ENCODE measurements at places on chromosomes 16 and 17.

DNA sequence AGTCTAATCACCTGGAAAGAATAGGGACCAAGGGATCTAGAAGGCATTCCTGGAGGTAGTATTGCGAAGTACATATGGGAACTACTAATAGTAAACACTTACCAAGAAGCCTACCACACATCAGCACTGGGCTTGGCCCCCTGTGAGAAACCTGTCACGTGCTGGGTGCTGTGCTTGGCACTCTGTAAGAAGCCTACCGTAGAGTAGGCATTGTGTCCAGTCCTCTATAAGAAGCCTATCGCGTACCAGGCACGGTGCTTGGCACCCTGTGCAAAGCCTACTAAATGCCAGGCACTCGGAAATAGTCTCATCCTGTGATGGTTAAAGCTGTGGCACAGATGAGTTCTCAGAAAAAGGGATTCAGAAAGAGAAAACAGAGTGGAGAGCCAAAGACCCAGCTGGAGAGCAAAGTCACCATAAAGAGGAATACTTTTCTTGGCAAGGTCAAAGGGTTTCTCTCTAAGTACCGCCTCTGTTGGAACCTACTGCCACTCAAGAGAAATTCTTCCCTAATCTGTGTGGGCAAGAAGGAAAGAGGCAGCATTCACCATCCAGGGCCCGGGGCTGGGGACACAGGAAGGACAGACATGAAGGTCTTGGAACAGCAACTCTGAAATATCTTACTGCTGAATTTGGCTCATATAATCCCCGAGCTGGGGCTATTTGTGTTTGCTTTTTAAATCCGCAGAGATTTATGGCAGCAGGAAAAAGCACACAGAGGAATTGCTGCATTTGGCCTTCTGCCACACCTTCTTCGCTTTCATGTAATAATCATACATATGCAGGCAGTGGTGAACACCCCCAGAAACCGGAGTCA lies 81.8 kb downstream of the VAT1L start:
- no peak for DNase-seq

DNA sequence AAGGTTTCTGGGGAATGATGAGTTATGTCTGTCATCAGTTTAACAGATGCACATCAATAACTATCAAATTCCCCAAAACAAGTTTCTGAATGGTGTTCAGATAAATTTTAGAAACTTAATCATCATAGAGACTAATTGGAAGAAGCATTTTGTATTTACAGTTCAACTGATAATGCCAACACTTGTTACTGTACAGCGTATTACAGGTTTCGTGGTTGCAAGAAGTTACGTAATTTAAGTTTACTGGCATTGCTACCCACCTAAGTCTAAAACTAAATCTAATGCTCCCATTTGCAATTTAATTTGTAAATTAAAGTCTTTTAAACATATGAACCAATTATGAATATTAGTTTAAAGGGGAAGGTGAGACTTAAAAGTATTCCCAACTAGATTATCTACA lies 3.0 kb downstream of the SRSF1 start:
- DNase-seq = no peak

DNA sequence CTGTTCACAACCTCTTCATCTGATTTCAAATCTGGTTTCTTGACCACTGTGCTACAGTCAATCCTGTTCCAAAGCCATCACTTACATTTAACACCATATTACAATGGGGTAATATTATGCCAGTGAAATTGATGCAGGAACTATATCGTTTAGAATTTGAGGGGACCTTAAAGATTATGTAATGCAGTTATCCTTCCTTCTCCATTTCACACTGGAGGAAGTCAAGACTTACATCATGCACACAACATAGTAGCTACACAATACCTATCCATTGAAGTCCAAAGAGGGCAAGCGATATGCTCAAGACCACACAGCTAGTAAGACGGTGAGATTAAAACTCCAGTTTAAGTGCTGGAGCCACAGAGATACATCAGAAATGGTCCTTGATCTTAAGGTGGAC lies 16.8 kb downstream of the NOG start:
- no peak for DNase-seq

DNA sequence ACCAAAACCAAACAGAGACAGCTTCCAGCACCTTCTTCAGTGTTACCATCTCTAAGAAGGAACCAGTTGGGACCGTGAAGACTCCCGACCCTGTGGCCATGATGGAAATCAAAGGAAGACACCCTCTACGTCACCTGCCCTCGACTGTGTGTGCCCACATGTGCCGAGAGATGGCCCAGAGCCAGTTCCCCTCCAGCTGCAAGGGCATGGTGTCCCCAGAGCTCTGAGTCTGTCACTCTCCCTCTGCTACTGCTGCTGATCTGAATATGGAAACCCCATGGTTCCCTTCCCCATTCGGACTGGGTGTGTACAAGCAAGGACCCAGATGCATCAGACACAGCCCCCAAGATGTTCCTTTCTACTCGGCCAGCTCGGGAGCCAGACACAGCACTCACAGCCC lies 76.4 kb downstream of the SOCS1 start:
- no peak for DNase-seq

DNA sequence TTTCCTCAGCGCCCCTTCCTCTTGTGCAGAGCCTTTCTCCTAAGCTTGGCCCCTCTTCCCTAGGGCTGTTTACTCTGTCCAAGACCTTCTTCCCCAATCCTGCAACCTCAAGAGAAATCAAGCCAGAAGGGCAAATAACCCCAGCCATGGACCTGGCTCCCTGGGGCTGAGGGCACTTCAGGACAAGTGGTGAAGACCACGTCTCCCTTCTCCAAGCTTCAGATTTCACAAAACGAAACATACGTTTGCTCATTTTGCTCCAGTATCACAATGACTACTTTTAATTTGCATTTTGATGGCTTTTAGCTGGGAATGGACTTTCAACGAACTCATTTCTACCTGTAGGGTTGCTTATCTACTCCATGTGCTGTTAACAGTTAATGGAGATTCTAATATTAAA lies 139.8 kb upstream of the CACNG5 start:
- no peak for DNase-seq

DNA sequence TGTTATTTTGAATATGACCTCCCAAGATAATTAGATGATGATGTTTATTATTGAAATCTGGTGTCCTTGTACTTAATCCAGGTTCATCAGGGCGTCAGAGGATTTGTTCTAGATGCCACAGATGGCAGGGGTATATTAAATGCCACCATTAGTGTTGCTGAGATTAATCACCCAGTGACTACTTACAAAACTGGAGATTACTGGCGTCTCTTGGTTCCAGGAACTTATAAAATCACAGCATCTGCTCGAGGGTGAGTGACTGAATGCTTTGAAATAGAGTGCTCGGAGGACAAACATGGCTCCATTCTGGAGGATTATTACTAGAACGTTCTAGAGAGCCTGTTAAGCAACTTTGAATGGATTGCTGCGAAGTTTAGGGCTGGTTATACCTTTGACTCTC lies 33.5 kb upstream of the GOSR1 start:
- DNase-seq = no peak

DNA sequence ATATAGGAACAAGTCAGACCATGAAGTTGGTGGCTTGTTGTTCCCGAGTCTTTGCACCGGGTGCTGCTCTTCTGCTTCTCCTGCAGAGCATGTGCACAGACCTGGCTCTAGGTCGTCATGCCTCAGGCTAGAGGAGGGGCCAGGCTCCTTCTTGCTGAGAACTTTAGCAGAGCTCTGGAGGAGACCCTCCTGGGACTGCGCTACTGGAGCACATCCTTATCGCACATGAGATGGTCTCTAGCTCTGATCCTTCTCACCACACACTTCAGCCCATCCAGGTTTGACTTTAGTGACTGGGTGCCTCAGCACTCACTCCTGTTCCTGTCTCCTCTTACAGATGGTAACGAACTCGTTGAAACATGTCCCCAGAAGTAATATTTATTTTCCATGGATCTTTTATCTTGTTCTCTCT lies 14.9 kb downstream of the FOXK2 start:
- DNase-seq = no peak

DNA sequence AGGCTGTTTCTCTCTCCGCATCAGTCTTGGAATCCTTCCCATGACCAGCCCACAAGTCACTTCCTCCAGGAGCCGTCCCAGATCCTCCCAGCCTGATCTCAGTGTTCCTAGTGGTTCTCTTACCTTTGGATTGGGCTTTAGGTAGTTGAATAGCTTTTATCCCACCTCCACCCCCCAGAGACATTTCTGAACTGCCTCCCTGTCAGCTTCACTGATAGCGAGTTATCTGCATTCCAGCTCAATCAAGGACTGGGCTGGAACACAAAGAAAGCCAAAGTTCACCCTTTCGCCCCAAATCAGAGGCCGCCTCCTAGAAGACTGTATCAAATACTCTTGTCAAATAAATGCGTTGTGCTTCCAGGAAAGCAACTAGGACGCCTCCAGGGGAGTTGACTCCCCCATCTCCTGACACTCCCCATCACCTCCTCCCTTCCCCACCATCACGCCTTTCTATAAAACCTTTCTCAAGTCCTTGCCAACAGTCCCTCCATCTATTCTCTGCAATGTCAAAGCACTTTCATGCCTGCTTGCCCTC lies 72.7 kb downstream of the TMEM132E start:
- no peak for DNase-seq

DNA sequence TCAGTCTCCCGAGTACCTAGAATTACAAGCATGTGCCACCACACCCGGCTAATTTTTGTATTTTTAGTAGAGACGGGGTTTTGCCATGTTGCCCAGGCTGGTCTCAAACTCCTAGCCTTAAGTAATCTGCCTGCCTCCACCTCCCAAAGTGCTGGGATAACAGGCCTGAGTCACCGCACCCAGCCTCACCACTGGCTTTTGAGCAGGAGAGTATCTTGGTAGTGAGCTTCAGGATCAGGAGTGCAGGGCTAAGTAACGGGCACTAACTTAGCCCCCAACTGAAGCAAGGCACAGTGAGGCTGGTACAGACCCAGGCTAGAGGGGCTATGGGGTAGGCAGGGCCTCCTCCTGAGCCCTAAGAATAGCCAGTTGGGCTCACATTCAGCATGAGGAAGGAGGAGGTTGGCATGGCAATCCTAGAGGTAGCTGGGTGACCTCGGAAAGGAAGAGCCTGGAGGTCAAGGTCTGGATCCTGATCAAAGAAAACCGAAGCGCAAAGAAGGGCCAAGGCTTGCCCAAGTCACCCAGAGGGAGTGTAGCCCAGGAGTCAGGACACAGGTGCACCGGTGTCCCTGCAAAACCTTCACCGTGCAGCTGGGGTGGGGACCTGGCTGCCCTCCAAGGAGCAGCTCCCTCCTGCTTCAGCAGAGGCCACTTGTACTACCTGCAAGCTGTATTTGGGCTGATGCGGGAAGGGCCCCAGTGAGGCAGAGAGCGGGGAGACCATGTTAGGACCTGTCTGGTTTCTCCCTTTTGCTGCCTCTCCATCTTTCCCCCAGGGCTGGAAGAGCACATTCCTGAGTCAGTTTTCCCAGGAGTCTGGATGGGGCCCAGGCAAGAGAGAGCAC lies 1.3 kb upstream of the ADGRG5 start:
- peak; percentile 27 for DNase-seq

DNA sequence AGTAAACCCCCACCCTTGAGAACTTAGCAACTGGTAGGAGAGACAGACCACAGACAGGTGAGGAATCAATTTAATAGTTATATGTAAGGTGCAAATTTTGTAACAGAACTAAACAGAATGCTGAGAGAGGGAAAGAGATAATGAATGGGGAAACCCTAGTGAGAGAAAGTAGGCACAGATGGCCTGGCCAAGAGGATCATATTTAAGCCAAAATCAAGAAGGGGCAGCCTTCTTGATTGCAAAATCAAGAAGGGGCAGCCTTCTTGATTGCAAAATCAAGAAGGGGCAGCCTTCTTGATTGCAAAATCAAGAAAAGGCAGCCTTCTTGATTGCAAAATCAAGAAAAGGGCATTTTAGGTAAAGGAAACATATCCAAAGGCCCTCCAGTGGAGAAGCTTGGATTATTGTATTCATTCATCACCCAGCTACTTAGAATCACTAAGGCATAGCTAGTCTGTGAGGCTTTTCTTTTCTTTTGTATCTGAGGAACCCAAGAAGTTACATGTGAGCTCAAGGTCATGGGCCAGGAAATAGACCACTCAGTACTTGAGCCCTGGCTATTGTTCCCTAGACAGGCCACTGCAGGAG lies 190.6 kb downstream of the CYLD start:
- no peak for DNase-seq

GRCh38 chr17:1616101-1616500 lies 12.5 kb downstream of the SLC43A2 start:
- no peak for DNase-seq

GRCh38 chr16:57528499-57529390 lies 7.6 kb downstream of the CCDC102A start:
- no peak for DNase-seq

GRCh38 chr16:2836646-2837508 lies 6.8 kb downstream of the ZG16B start:
- DNase-seq = no peak

DNA sequence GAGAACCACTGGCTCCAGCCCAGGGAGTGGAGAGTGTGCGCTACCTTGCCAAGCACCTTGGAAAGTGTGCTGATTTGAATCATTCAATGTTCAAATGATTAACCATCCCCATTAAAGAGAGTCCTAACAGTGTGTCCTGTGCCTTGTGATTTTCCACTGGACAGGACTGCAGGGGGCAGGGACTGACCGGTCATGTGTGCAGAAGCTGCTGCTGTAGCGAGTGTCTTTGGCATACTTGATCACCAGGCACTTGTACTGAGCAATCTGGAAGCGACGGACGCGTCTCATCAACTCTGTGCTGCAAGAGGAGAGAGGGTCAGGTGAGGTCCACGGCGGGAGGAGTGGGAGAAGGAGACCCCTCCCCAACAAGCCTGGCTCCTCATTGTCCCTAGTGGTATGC lies 2.0 kb downstream of the TK1 start:
- no peak for DNase-seq

- no peak for DNase-seq
These were observed 1.1 kb downstream of the LASP1NB start for GRCh38 chr17:38926293-38927070.

DNA sequence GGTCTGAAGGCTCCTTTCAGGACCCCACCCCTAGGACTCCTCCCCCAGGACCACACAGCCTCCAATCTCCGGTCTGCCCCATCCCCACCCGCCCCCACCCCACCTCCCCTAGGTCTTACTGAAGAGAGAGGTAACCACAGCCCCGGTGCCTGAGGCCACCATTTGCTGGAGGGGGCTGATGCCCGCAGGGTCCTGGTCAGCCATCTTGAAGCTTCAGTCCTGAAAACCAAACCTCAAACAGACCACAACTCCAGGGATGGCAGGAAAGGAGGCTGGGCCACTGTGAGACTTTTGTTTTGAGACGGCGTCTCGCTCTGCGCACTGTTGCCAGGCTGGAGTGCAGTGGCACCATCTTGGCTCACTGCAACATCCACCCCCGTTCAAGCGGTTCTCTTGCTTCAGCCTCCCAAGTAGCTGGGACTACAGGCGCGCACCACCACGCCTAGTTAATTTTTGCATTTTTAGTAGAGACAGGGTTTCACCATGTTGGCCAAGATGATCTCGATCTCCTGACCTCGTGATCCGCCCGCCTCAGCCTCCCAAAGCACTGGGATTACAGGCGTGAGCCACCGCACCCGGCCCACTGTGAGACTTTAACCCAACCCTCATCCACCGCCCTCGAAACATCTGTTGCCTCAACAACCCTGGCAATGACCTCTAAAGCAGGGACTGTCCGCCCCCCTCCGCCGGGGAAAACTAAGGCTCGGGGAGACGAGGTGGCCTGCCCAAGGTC lies 1.1 kb downstream of the SLC25A39 start:
- no peak for DNase-seq

- no peak for DNase-seq
These were observed 650.4 kb upstream of the RBFOX1 start for GRCh38 chr16:6682142-6682811.
